Stimulated activated CD4-positive, alpha-beta T cell treated with anti-CD3 and anti-CD28 coated beads, Interleukin-12 subunit alpha, Interleukin-12 subunit beta, amount 100 ng/mL, for 24 hours (primary cell): ENCODE measurements at places on chromosomes 11 and 22.
A peak's percentile ranks its signal among the peaks of the same experiment; 100 is the strongest.

- no peak for DNase-seq
Measured at GRCh38 chr11:45457649-45458048, 171.5 kb upstream of the SYT13 start.

GRCh38 chr11:68569357-68569756, 108.8 kb downstream of the PPP6R3 start:
- no peak for DNase-seq

- no peak for DNase-seq
Measured at GRCh38 chr11:130454491-130455252, 6.2 kb downstream of the ADAMTS15 start.

DNA sequence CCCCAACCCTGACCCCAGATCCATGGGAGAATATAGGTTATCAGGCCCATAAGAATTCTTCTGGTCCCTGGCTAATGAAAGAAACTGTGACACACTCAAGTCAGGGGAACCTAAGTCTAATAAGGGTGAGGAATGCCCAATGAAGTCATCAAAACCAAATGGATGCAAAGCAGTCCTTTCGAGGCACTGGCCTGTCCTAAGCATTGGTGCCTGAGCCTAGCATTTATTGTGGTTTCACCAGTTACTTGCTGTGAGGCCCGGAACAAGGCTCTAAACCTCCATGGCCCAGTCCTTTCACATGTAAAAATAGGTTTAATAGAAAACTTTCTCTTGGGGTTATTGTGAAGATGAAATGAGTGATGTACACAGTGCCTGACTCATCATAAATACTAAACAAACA, 712.6 kb downstream of the DLG2 start:
- DNase-seq, result no peak

- DNase-seq, result no peak
Measured at GRCh38 chr11:110081462-110082376, 11.5 kb upstream of the ZC3H12C start.

DNA sequence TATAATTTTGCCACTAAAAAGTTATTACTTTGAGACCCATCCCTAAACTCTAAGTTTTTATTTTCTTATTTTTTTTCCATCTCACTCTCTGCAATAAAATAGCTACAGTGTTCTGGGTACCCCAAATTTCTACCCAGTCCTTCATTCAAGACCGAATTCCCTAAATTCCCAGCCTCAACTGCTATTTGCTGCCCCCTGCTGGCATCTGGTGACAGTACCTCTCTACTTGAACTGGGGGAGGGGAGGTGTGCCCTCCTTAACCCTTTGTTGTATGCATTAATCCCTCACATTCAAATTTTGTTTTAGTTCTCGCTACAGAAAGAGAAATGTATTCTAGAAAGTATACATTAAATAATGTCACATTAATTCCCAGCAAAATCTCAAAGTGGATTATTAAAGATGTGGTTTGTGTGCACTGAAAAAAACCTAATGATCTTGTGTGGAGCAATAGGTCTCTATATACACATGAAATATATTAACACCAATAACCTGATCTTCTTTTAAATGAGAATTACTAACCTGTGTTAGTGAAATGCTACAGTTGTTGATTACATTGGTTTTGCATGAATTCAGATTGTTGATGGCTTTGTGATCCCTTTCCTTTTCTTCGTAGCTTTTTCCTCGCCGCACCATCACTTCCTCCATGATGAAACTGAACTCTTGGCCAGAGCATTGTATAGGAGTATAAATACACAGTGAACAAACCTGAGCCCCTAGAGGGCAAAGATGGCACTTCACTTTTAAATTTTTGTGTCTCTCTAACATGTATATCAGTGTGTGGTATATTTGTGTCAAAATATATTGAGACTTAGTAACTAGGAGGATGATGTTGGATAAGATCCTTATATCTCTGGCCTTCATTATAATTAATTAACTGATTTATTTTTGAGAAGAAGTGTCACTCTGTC, 590.0 kb downstream of the METTL15 start:
- no peak for DNase-seq

DNA sequence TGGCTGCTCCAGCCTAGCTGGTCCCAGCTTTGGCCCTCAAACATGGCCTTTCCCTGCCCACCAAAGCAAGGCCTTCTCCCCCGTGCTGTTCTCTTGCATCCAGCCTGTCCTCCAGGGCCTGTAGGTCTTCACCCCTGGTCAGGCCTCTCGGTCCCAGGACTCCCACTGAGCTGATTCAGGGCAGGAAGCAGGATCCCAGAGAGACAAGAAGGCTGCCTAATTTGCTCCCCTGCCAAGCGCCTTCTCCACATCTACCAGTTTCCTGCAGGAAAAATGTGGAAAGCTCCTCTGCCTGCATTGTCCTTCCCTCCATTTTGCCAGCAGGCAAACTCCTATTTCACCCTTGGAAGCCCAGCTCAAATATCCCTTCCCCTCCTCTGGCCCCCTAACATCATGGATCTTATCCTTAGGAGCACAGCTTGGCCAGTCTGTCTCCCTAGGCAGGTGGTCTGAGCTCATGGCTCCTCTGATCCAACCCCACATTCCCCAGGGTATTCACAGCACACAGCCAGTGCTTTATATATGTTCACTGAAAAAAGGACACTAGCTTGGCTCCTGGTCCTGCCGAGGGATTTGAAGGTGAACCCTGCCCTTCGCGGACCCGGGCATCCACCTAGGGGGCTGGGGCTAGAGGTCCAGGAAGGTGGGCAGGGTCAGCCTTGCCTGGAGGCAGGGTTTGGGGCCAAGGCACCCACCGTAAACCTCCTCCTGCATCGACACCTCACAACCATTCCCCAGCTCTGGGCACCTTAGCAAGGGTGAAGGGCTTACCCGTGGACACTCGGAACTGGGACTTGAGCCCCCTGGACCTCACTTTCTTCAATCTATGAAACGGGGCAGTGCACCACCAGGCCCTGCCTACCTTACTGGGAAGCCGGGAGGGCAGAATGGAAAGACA, 968 bp downstream of the RHBDD3 start:
- DNase-seq, result no peak

- DNase-seq, result no peak
Measured at GRCh38 chr11:59188954-59189353, 17.0 kb downstream of the DTX4 start.

GRCh38 chr11:22433094-22433455, 94.9 kb downstream of the SLC17A6 start:
- no peak for DNase-seq

GRCh38 chr11:33391893-33392251, 134.7 kb downstream of the HIPK3 start:
- DNase-seq, result no peak

DNA sequence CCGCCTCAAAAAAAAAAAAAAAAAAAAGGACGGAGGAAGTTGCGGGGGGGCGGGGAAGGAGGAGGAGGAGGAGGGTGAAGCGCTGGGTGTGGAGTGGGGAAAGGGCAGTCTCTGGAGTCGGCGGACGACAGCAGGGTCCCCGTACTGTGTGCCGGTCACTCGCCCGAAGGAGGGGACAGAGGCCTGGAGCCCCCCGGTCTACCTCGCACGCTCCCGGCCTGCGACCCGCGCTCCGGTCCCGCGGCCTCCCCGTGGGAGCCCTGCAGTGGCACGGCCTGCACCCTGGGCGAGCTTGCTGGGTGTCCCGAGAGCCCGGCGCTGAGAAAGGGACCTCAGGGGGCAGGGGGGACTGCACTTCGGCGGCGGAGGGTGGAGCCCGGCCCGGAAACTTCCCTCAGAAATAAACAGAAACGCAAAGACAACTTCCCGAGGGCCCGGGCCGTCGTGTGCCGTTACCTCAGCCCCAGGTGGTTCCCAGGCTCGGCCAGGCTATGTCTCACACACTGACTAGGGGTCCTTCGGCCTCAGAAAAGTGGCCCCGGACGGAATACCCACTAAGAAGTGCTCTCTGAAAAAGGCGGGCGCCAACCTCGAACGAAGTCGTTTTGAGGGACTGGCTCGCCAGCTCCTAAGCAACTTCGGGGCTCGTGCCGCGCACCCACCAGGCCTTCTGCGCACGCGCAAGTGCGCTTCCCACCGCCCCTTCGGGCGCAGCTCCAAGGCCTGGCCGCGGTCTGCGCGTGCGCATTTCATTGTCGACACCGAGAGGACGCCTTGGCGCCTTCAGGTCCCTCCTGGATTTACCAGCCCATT, at the start of gene MAJIN:
Gene MAJIN, minus strand, starts transcription at position 688 of the 813 bp plus-strand sequence. CDS start 12,703 bp downstream, outside the sequence.
- DNase-seq, result peak; percentile 89

GRCh38 chr11:46239801-46240061, 37.7 kb upstream of the CREB3L1 start:
- DNase-seq, result no peak

GRCh38 chr11:12950670-12951069, 58.4 kb upstream of the RASSF10 start:
- DNase-seq, result no peak

GRCh38 chr11:124865902-124866851, 945 bp downstream of the ROBO3 start:
- peak; percentile 43 for DNase-seq

DNA sequence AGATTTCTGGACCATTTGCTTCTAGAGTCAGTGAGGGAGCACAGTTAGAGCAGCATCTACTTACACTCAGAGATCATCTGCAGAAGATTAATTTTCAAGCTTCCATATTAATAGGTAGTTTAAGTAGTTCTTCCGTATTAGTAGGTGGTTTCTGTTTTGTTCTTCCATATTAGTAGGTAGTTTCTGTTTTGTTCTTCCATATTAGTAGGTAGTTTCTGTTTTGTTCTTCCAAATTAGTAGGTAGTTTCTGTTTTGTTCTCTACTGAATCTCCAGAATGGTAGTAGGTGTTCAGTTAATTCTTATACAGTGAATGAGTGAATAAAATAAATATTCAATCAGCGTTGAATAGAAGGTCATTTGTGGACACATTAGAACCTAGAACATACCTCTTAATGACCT, 175.7 kb downstream of the TMEM135 start:
- DNase-seq, result no peak

GRCh38 chr22:39563571-39564428, 6.8 kb upstream of the CACNA1I start:
- no peak for DNase-seq

DNA sequence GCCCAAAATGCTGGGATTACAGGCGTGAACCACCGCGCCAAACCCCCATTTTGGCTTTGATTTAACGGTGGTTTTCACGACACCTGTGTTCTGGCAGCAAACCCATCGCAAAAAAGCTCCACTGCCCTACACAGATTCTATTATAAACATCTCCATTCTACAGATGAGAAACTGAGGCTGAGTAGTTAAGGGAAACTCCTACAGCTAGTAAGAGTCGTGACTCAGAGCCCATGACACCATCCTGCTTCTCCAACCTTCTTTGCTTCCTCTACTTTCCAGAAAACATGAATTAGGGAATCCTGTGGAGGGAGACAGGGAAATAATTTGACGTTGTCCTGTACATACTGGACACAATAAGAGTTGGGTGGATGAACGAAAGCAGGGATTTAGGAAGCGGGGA, 429 bp upstream of the SNX15 start:
- no peak for DNase-seq

DNA sequence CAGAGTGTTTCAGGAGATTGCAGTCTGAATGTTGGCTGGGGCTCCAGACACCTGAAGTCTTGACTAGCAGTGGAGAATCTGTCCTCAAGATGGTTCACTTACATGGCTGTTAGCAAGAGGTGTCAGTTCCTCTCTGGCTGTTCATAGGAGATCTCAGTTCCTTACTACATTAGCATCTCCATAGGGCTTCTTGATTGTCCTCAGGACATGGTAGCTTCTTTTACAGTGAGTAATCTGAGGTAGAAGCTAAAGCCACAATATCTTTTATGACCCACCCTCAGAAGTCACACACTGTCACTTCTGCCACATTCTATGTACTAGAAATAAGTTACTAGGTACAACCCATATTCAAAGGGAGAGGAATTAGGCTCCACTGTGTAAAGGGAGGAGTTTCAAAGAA, 10.5 kb upstream of the PATL1 start:
- DNase-seq, result no peak

GRCh38 chr22:46728470-46728869, 9.6 kb downstream of the CERK start:
- no peak for DNase-seq

DNA sequence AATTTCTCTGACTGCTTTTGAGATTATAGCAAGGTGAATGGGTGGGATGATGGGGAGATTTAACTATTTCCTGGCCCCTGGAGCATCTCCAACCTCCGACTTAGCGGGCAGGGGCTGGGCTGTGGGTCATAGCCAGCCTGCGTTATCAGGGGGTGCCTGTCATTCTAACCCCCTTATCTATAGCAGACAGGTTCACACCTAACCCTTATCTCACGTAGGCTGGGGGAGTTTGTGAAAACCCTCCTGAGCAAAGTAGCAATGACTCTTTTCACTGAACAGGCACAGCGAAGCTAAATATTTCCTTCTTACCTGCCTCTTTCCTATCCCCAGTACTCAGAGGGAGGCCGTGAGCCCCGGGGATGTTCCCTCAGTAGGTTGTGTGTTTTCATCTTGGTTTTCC, 511.4 kb upstream of the B3GAT1 start:
- no peak for DNase-seq

GRCh38 chr11:126465573-126466188, 110.2 kb downstream of the ST3GAL4 start:
- DNase-seq, result no peak
